Right ventricle myocardium inferior (tissue), 1 donor: ENCODE measurements at places on chromosomes 12 and 14. TPM values are rescaled to one million over a fixed set of nuclear protein-coding genes. Genes with fewer than 3 reads are reported as not detected.

The SERPINA10 gene
- not detected for total RNA-seq

The FLRT2 gene
- 3.4 TPM for total RNA-seq

The PSMA6 gene
- total RNA-seq, result 195 TPM

The PRIM1 gene
- total RNA-seq, result 5.1 TPM

The TROAP gene
- 0.97 TPM for total RNA-seq

The EML5 gene
- 0.27 TPM for total RNA-seq

The AGAP2 gene
- 7.8 TPM for total RNA-seq

The GLIPR1L1 gene
- not detected for total RNA-seq

The RFLNA gene
- total RNA-seq, result 0.19 TPM

The TPH2 gene
- not detected for total RNA-seq

The TAS2R9 gene
- not detected for total RNA-seq
